ENCODE measurements at places on chromosomes 16 and 17. TPM values are rescaled to one million over a fixed set of nuclear protein-coding genes. Genes with fewer than 3 reads are reported as not detected.
A peak's percentile ranks its signal among the peaks of the same experiment; 100 is the strongest.

ZPBP2 gene
- polyA plus RNA-seq, result not detected

- peak; percentile 80 for DNase-seq
Measured at GRCh38 chr16:71882505-71883167, 1.3 kb downstream of the ZNF821 start.

DNA sequence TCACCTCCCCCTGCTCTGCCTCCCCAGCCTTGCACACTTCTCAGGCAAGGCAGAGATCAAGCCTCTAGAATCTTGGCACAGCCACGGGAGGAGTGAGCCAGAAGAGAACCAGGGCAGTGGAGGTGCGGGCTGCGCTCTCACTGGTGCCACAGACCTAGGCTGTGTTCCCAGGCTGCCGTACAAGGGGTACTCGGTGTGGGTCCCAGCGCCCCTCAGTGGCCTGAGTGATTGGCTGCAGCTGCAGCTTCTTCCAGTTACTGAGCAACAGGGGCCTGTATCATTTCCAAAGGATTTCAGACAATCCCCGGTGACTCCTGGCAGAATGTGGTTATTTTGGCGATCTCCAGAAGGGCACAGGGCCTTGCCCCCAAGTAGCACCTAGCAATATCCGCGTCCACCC is 1852.1 kb downstream of the TP53TG3F start:
- DNase-seq, result no peak

DNA sequence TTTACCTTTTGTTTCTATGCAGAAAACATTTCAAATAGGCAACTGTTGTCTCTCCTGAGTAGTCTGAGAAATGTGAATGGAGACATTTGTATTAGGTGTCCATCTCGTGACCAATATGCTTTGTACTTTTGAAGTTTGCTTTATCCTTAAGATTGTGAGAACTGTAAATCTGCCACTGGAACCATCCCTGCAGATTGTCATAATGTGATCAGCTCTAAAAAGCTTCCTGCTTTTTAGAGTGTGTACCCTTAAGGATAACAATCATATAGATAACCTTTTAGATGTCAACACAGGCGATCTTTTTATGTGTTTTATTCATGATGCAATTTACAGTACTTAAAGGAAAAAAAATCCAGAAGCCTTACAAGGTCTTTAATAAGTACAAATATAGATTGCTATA is 63.5 kb downstream of the PRKCA start:
- DNase-seq, result no peak

GRCh38 chr17:46264456-46265198 is 30.3 kb upstream of the LRRC37A start:
- no peak for DNase-seq

DNA sequence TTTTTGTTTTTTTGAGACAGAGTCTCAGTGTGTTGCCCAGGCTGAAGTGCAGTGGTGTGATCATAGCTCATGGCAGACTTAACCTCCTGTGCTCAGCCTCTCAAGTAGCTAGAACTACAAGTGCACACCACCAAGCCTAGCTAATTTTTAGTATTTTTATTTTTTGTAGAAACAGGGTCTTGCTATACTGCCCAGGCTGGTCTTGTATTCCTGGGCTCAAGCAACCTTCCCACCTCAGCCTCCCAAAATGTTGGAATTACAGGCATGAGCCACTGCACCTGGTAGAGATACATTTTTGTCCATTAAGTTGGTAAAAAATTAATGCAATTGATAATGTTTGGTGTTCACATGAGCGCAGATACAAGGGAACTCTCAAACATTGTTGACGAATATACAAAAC is 22.2 kb upstream of the SRCIN1 start:
- DNase-seq, result no peak

DNA sequence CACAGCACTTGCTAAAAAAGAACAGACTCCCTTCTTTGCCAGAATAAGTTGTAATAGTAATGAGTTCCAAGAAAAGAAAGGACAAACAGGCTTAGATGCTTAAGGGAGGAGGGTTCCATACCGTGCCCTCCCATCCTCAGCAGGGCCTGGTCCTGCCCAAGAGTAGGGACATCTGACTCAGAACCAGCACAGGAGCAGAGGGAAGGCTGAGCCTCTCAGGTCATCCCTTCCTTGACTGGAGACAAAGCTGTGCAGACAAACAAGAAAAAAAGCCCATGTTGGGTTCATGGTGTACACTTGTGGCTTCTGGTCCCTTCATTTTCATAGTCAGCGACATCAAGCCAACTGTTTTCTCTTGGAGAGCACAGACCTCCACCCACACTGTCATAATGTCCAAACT is 44.2 kb upstream of the NDRG4 start:
- no peak for DNase-seq

KRTAP17-1 gene
- not detected for polyA plus RNA-seq

GRCh38 chr17:9424071-9424640 is 151.5 kb downstream of the STX8 start:
- DNase-seq, result no peak

SYT17 gene
- polyA plus RNA-seq, result 9.6 TPM

DNA sequence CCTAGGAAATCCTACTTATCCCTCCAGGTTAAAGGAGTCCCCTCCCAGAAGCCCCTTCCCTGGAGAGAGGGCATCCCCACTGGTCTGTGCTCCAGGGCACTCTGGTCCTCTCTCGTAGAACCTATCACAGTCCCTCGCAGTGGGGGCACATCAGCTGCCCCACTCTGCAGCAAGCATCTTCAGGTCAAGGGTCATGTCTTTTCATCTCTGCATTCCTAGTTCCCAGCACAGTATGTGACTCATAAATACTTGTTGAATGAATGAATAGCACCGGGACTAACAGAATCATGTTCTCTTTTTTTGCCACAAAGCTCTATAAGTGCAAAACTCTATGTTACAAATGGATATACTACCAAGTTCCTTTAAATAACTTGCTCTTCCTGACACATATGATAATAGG is 36.0 kb downstream of the RNF157 start:
- DNase-seq, result no peak

SPNS2 gene
- 3.1 TPM for polyA plus RNA-seq

DNA sequence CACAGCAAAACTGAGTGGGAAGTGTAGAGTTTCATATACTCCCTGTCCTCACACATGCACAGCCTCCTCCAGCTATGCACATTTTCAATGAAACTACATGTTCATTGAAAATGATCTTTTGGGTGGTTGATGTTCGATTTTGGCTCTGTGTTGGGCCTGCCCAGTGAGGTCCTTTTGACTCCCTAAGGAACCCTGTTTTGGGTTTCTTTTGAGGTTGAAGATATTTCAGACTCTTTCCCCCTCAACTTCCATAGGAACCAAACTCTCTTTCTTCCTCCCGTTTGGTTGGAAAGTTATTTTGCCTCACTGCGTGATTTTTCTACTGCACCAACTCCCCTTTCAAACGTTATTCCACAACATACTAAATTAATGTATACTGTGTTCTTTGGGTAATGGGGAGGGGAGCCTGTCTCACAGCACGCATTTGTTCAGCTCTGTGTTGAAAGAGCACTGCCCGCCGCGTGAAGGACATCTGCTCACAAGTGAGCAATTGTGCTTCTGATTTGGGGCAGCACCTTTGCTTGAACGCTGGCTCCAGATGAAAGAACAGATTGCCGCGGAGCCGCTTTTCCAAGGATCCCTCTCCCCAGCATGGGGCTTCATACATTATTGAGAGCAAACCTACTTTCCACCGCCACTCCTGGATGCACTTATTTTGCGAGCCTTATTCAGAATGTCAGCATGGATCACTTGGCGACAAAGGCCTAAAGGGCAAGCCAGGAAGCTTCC is 385.9 kb downstream of the WWOX start:
- DNase-seq, result no peak

- DNase-seq, result no peak
Measured at GRCh38 chr16:29824589-29825144, 4.4 kb downstream of the MVP start.

DNA sequence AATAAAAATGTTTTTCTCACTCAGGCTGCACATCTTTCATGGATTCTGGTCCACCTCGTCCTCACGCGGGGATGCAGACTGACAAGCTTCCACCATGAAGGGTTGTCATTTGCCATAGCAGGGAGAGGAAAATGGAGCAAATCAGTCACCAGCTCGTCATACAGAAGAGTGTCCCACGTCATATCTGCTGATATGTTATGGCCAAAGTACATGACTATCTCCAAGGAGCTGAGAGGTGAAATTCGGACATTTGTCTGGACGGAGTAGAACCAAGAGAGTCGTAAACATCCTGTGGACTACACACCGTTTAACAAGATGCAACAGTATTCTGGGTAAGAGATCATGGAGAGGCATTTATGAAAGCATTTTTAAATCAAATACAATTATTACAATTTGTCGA is 75.3 kb upstream of the MYOCD start:
- DNase-seq, result no peak

GRCh38 chr17:17749921-17750320 is 68.7 kb downstream of the RAI1 start:
- DNase-seq, result no peak

ZP2 gene
- polyA plus RNA-seq, result 0.10 TPM

DNA sequence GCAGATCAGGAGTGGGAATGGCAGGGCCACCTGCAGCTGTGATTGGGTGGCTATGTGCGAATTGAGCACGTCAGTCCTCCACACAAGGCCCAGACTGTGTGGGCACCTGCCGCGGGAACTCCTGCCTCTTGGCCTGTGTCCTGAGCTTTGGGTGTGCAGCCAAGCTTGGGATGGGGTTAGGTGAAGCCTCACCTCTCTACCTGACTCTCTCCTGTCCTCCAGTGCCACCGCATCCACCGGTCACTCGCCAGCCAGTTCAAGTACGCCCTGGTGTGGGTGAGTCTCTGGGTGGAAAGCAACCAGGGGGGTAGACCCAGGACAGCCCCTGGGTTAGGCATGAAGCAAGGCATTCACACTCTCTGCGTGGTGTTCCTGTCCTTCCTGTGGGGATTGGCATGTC is 2.3 kb upstream of the MYO15A start:
- DNase-seq, result no peak

Data from left renal pelvis (tissue), 4 donors.